Renal pelvis (tissue), 12 donors: ENCODE measurements at places on chromosomes 2 and 18.

DNA sequence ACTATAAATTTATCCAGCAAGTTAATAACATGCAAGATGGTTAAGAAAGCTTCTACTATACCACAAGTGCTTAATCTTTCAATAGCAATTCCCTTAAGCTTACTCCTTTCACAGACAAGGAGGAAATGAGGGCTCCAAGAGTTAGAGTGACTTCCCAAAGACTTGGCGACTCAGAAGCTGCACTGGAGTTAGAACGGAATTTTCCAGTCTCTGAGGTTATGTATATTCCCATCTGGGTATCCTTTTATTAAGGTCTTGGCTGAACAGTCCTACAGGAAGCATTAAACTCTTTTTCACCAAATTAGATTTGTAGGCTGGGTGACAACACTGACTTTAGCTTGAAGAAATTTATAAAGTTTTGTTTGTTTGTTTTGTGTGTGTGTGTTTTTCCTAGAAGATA, 256.9 kb upstream of the DPP10 start:
- DNase-seq = peak; percentile 44

- no peak for DNase-seq
Observed at GRCh38 chr2:16246911-16247310, 306.6 kb downstream of the MYCN start.

- DNase-seq = no peak
Observed at GRCh38 chr2:154361276-154361675, 337.2 kb upstream of the KCNJ3 start.

DNA sequence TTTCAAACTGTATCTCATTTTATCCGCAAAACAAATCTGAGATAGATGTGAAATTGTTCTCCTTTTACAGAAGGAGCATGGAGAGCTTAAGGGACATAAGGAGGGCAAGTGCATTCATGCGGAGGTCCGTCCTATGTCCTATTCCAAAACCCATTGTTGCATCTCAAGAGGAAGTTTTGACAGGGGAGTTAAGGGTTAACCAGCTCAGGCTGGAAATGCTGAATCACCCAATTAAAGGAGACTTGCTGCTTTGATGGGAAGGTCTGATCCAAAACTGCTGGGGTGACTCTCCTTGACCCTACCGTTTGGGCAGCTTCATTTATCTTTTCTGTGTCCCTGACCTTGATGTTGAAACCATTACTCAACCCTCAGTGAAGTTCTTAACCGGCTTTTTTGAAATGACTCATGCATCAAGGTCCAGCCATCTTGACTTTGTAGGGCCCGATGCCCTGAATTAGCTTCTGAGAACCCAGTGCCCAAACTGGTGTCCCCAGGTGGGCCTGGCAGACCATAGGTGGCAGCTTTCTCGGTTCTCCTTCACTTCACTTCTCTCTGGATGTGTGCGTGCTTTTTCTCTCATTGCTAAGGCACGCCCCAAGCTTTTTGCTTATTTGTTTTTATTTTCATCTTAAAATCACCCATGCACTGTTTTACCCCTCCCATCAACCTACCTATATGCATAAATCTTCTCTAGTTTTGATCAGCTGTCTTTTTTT, 15.9 kb upstream of the TXNDC2 start:
- DNase-seq = no peak
